ENCODE measurements at places on chromosomes 13 and 19. TPM values are rescaled to one million over a fixed set of nuclear protein-coding genes. Genes with fewer than 3 reads are reported as not detected.

Gene KASH5
- polyA plus RNA-seq = not detected

Gene VSTM1
- not detected for polyA plus RNA-seq

DNA sequence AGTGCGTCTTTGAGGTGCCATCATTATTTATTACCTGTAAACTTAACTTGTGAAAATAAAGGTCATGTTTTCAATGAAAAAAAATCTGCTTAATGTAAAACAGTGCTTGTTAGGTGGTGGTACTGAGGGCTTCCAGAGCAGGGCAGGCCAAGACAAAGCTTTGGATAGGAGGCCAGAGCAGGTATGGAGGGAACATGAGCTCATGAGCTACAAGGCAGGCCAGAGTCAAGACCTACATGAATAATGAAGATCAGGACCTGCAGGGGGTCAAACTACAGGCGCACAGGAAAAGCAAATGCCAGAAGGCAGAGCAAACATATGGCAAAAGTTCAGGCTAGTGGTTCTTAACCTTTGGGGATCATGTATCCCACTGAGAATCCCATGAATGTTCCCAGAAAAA, 343.5 kb downstream of the GPC5 start:
- H3K27me3 ChIP-seq = no peaks in the 10 kb centered on the region
- H3K27ac ChIP-seq = no peak overlapping the region
- no peak for DNase-seq
- no peaks in the 10 kb centered on the region for H3K4me1 ChIP-seq
- H3K36me3 ChIP-seq = no peaks in the 10 kb centered on the region
- no peak overlapping the region for H3K4me3 ChIP-seq

DNA sequence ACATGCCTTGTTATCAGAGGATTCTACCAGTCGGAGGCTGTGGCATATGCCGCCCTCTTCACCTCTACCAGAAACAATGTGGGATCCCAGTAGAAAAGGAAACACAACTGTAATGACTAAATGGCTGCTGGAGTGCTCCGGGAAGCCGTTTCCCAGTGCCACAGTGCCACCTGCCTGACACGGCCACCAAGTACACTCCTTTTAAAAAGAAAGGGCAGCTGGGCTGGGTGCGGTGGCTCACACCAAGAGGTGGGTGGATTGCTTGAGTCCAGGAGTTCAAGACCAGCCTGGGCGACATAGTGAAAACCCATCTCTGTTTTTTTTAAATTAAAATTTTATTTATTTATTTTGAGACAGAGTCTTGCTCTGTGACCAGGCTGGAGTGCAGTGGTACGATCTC, 67.3 kb downstream of the TRPM4 start:
- no peaks in the 10 kb centered on the region for H3K36me3 ChIP-seq
- H3K4me1 ChIP-seq = no peaks in the 10 kb centered on the region
- H3K4me3 ChIP-seq = no peak overlapping the region

GRCh38 chr13:93280688-93281087, 54.1 kb downstream of the GPC6 start:
- no peaks in the 10 kb centered on the region for H3K36me3 ChIP-seq
- no peak overlapping the region for H3K27ac ChIP-seq
- H3K4me3 ChIP-seq = no peak overlapping the region
- H3K4me1 ChIP-seq = no peaks in the 10 kb centered on the region
- no peaks in the 10 kb centered on the region for H3K27me3 ChIP-seq
